WTC11 (cell line): ENCODE measurements at places on chromosomes 12 and 14.

GRCh38 chr12:65113621-65114035, 7.5 kb downstream of the WIF1 start:
- no peak for DNase-seq

- DNase-seq: no peak
Observed at GRCh38 chr12:62915204-62915529, 19.8 kb downstream of the PPM1H start.

- DNase-seq: no peak
Observed at GRCh38 chr14:101884934-101885576, 79.3 kb upstream of the DYNC1H1 start.

DNA sequence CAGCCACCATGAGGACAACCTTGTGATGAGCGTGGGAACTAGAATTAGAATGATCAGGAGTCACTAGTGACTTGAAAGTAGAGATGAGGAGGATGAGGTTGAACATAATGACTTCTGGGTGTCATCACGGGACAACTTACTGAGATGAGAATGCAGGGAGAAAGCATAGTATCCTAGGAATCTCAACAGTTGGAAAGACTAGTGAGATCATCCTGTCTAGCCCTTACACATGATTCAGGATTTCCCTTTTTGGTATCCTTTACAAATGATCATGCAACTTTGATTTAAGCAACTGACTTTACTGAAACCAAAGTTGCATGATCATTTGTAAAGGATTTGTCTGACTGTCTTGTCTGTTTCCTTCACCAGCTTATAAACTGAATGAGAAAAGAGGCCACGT, 51.8 kb upstream of the HIF1A start:
- no peak for DNase-seq

DNA sequence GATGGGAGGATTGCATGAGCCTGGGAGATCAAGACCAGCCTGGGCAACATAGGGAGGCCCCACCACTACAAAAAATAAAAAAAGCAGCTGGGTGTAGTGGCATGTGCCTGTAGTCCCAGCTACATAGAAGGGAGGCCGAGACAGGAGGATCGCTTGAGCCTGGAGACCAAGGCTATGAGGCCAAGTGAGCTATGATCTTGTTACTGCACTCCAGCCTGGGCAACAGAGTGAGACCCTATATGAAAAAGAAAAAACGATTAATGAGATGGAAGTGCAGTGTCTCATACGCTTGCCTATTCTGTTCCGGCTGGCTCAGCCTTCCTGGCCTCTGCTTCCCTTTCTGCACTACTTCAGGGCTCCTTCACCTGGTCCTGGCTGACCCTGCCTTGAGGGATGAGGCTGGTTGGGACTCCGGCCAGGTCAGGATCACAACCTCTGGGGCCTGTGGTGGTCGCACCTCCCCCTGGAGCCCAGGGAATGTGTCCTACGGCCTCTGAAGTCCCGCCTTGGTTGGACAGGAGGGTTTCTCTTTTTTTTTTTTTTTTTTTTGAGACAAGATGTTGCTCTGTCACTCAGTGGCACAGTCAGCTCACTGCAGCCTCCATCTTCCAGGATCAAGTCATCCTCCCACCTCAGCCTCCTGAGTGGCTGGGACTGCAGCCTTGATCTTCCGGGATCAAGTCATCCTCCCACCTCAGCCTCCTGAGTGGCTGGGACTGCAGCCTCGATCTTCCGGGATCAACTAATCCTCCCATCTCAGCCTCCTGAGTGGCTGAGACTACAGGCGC, 10.7 kb downstream of the TEDC1 start:
- no peak for DNase-seq

- DNase-seq: no peak
Observed at GRCh38 chr14:71618047-71618446, 314.2 kb upstream of the RGS6 start.

- DNase-seq: no peak
Observed at GRCh38 chr14:55245657-55246268, 25.5 kb upstream of the FBXO34 start.

DNA sequence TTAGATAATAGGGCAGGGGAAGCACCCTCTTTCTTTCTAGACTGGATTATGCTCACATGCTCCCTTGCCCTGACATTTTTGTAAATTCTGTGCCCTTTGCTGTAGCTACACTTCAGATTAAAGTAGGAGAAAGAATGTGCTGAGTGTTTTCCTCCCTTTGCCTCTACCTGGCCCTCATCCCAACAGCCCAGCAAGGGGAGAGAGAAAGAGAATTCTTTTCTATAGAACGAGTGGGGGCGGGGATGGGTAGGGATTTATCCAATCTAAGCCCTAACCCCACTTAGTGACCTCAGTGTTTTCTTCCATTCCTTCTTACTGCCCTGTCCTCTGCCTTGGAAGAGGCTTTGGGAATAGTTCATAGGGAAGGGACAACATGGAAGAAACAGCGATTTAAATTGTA, 13.5 kb downstream of the GPR84 start:
- DNase-seq: no peak

DNA sequence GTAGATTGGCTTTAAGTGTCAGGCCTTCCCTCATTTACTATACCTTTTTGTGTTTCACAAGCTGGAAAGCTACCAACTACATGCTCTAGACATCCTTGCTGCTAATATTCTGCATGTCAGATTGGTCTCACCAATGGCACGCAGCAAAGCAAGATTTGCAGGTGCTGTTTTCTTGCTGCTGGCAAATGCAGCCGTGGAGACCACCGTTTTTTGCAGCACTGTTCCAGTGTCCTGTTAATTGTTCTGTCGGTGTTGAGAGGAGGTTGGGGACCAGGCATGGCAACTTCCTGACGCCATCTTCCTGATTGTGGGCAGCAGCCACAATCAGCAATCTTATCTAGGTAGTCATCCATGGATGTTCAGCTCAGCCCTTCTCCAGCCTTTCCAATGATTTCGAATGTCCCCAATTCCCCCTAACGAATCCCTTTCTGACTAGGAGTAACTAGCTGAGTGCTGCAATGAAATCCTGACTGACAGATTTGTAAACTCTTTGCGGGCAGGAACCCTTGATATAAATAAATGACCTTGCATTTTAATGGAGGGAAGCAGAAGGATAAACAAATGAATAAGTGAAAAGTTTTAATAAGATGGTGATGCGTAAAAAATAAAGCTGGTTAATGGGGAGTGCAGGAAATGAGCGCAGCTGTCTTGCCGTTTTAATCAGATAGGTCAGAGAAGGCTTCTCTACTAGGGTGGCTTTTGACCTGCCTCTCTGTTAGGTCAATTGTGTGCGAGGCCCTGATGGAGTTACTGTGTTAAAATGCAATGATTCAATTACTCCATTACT, 574 bp upstream of the CRADD start:
- DNase-seq: no peak

GRCh38 chr14:94728950-94729349, 41.0 kb downstream of the GSC start:
- DNase-seq: no peak

DNA sequence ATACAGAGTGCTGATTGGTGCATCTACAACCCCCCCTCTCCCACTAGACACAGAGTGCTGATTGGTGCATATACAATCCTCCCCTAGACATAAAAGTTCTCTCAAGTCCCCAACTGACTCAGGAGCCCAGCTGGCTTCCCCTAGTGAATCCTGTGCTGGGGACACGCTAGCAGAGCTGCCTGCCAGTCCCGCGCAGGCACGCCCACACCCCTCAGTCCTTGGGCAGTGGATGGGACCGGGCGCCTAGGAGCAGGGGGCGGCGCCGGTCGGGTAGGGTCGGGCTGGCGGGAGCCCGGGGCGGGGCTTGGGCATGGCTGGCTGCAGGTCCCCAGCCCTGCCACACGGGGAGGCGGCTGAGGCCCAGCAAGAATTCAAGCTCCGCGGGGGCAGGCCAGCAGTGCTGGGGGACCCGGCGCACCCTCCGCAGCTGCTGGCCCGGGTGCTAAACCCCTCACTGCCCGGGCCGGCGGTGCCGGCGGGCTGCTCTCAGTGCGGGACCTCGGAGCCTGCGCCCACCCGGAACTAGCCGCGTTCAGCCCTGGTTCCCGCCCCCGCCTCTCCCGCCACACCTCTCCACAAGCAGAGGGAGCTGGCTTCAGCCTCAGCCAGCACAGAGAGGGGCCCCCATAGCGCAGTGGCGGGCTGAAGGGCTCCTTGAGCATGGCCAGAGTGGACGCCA, 64.3 kb upstream of the DDHD1 start:
- peak; percentile 93 for DNase-seq

DNA sequence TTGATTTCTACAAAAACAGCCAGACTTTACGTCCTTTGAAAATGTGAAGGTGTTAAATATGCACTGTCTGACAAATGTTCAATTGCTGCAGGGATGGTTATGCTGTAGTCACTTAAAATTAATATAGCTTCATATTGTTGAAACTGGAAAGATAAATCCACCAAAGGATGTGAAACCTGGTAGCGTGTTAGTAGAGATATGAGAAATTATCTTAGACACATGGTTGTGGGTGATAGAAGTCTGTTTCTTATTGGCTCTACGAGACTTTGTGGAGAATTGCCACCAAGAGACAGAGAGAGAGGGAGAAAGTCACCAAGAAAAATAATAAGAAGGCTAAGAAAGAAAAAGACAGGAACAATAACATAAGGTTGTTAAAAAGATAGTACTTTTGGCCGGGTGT, 2.6 kb upstream of the CAPRIN2 start:
- no peak for DNase-seq

DNA sequence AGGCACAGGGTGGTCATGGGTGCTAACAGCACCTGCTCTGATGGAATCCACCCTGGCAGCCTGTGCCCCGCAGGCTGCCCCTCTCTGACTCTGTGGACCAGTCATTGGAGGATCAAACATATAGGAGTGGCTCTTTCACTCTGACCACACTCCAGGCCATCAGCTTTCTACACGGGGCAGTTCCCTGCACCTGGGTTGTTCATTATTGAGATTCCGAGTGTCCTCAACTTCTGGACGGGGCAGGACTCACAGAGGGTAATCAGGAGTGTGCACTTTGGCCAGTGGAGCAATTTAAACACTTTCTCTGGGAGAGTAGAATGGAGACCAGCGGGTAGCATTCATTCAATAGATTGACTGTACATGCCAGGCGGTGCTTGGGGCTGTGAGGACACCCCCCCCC, 94.8 kb downstream of the NINJ2 start:
- no peak for DNase-seq

GRCh38 chr12:96907671-96908422, 790 bp downstream of the NEDD1 start:
- no peak for DNase-seq

- no peak for DNase-seq
Observed at GRCh38 chr14:55438066-55438683, 2.2 kb downstream of the TBPL2 start.
